ENCODE measurements at places on chromosomes 13 and 19. TPM values are rescaled to one million over a fixed set of nuclear protein-coding genes. Genes with fewer than 3 reads are reported as not detected.

Gene CCDC159
- 24.7 TPM for total RNA-seq

Gene ZNF208
- total RNA-seq: 1.9 TPM

Gene ZNF222
- total RNA-seq: 3.3 TPM

Gene PNKP
- total RNA-seq: 129 TPM

Gene RYR1
- 3.9 TPM for total RNA-seq

Gene PRR19
- 0.45 TPM for total RNA-seq

DNA sequence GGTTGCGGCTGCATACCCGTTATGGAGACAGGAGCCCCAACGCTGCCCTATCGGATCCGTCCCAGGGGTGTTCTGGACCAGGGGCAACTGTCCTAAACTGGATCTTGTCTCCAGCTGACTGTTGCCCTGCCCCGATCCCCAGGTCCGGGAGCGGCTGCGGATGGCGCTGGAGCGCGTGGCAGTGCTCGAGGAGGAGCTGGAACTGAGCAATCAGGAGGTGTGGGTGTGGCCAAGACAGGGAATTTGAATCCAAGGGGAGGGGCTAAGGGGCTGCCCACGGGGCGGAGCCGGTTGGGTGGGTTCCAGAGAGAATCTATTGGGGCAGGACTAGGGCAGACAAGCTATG is 9.9 kb downstream of the PPFIA3 start:
- DNase-seq: no peak

GRCh38 chr19:36377541-36378178 is 1.3 kb downstream of the ZFP14 start:
- no peak for DNase-seq

- DNase-seq: no peak
Measured at GRCh38 chr13:91950803-91951202, 552.4 kb downstream of the GPC5 start.

DNA sequence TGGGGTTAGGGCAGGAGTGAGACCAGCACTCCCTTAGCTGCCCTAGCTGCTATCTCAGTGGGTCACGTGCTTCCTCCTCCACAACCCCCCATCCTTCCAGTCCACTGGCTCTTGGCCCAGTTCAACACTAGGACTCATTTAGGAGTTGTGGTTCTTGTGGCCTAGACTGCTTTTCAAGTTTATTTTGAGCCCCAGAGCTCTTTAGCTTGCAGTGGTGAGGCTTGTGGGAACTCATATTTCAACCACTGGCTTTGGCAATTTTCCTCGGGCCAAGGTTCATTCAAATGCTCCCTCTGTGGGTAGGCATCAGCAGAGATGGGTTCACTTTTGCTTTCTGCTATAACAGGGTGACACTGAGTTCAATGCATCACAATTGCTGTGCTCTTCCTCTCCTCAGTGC is 436.2 kb upstream of the SLITRK5 start:
- DNase-seq: no peak

DNA sequence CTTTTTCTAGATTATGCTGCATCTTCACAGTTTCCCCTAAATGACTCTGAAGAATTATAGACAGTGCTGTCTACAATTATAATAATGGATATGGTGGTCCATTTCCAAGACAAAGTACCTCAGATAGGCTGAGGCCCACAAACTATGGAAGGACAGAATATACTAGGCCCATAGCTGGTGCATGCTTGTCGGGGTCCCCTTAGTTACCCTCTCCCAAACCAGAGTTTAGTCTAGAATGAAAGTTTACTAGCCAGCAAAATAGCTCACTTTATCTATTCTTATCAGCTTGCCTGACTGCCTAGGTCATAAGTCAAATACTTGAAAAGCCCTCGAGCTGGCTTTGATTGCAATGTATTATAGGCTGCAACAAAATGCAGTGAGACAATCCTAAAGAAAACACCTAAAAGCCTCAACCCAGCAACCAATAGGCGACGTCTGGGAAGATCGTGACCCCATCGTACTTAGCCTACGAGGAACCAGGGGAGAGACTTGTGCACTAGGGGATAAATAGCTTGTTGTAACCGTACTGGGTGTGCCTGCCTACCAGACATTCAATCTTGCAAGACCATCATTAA is 785 bp upstream of the IGFL2 start:
- DNase-seq: no peak

- DNase-seq: no peak
Measured at GRCh38 chr13:37775871-37776270, 93.7 kb downstream of the TRPC4 start.

- no peak for DNase-seq
Measured at GRCh38 chr19:17532116-17532515, 20.7 kb downstream of the PGLS start.

GRCh38 chr13:91295712-91296410 is 51.6 kb upstream of the MIR17HG start:
- DNase-seq: no peak

DNA sequence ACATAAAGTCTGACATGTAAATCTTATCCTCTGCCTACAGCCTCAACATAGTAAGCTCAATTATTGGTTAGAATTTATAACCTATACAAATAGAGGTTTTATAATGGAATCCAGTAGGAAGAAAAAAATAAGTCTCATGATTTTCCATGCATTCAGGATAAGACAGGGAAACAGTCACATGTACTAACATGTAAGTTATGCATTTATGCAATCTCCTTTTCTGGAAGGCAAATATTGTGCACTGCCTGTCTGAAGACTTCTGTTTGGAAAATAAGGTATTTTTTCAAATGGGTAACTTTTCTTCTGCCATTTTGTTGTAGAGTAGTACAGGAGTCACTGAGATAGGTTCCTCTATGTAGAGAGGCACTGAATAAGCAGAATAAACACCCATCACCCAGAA is 92.7 kb downstream of the NALCN start:
- DNase-seq: no peak

DNA sequence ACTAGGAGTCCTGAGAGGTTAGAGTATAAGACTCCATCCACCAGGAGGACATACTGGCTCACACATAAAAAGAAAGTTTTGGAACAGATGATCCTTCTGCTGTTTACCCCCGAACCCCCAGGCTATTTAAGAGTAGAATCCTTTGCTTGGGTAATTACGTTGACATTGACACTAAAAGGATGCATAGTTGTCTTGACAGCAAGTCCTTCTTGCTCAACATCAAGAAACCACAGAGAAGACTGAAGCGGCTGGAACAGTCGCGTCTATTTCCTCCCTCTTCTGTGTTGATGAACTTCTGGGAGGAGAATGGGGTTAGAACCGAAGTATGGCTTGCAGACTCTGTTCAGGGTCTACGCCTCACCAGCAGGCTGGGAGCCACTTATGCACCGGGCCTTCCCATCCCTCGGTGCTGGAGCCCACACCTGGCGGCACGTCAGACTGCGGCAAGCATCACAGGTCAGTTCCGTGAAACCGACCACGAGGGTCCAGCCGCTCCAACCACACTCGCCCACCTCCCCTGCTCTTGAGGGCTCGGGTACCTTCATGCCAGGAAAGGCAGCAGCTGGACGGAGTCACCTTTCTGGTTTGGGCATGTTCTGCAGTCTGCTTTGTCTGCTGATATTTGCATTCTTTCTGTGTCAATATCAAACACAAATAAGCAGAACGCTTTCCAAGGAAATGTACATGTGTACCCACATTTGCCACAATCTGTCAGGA is 42.4 kb upstream of the RANBP3 start:
- DNase-seq: no peak
